ENCODE measurements at places on chromosomes 2 and 18. TPM values are rescaled to one million over a fixed set of nuclear protein-coding genes. Genes with fewer than 3 reads are reported as not detected.

SCTR gene
- not detected for total RNA-seq

TSPYL6 gene
- total RNA-seq = not detected

STAT1 gene
- total RNA-seq = 43.2 TPM

FBXO15 gene
- total RNA-seq = 0.21 TPM

CWC22 gene
- 31.5 TPM for total RNA-seq

CYP26B1 gene
- total RNA-seq = 0.31 TPM

CNGA3 gene
- not detected for total RNA-seq

SP110 gene
- total RNA-seq = 2.3 TPM

GPR45 gene
- 0.23 TPM for total RNA-seq

DNA sequence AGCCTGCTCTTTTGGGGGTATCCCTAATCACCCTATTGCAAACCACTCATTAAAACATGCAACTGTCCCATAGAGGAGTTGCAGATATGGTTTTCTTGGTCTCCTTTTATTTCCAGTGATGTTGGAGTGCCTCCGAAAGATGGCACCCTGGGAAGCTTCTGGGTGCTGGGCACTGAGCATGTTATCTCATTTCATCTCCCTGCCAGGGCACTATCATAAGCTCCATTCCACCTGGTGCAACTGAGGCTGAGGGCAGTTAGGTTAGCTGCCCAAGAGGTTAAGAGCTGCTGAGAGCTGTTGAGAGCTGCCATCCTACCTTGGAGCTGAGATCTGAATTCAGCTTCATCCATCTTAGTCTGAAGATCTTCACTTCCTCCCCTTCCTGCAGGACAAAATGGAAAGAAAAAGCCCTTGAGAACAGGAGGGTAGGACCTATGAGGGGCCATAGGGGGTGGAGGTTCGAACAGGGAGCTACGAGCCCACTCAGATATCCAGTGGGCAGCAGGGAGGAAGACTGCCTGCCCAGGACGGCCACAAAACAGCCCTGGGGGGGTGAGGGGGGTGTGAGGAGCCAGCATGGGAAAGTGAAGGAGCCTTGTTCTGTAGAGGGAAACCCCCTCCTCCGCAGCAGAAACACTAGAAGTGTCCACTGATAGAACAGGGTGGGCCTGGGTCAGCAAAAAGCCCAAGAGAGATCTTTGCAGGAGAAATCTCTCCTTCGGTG, 202.5 kb downstream of the ZFP36L2 start:
- DNase-seq = no peak
- no peaks in the 10 kb centered on the region for H3K36me3 ChIP-seq
- no peak overlapping the region for H3K27ac ChIP-seq
- peaks cover 4% of the 10 kb centered on the region for H3K4me1 ChIP-seq

GRCh38 chr2:15389895-15390294, 171.2 kb downstream of the NBAS start:
- no peaks in the 10 kb centered on the region for H3K4me1 ChIP-seq
- H3K27ac ChIP-seq = no peak overlapping the region
- H3K36me3 ChIP-seq = no peaks in the 10 kb centered on the region
- DNase-seq = no peak

DNA sequence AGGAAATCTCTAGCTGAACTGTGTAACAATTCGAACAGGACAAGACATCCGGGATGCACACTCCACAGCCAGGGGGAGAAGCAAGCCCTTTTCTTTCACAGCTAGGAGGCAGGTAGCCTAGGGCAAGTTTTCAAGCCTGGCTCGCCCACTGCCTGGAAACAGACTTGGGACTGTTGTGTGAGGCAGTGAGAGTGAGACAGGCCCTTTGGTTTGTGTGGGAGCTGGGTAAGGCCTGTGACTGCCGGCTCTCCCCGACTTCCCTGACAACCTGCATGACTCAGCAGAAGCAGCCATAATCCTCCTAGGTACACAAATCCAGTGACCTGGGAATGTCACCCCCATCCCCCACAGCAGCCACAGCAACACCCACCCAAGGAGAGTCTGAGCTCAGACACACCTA, 179.7 kb downstream of the WDPCP start:
- peaks cover 11% of the 10 kb centered on the region for H3K4me1 ChIP-seq
- DNase-seq = no peak
- no peak overlapping the region for H3K27ac ChIP-seq
- no peak overlapping the region for H3K4me3 ChIP-seq
- H3K27me3 ChIP-seq = no peaks in the 10 kb centered on the region

GRCh38 chr2:42072349-42073118, 24.7 kb downstream of the PKDCC start:
- H3K4me3 ChIP-seq = no peak overlapping the region
- no peaks in the 10 kb centered on the region for H3K4me1 ChIP-seq
- peak; percentile 43 for DNase-seq
- no peak overlapping the region for H3K27ac ChIP-seq

DNA sequence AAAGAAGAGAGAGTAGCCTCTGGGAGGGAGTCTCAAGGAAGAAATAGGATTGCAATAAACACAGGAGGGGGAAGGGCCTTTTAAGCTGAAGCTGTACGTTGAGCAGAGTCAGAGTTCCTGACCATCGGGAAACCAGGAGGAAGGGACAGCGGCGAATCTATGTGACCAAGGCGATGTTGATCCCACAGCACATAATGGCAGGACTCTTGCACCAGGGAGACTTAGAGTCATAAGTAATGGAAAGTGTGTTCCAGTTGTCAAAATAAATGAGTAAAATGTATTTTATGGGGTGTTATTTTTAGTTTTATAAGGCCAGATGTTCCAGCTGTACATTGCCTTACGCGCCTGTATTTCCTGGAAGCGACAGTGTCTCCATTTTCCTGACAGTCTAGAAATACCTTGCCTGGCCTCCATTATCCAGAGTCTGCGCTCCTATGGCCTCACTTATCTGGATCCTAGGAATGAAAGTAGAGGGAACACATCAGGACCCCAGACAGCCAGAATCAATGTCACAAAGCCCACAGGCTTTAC, 152.8 kb upstream of the COPS8 start:
- no peak overlapping the region for H3K27ac ChIP-seq
- no peaks in the 10 kb centered on the region for H3K4me1 ChIP-seq
- no peaks in the 10 kb centered on the region for H3K27me3 ChIP-seq
- DNase-seq = no peak
- no peaks in the 10 kb centered on the region for H3K36me3 ChIP-seq
- no peak overlapping the region for H3K4me3 ChIP-seq

DNA sequence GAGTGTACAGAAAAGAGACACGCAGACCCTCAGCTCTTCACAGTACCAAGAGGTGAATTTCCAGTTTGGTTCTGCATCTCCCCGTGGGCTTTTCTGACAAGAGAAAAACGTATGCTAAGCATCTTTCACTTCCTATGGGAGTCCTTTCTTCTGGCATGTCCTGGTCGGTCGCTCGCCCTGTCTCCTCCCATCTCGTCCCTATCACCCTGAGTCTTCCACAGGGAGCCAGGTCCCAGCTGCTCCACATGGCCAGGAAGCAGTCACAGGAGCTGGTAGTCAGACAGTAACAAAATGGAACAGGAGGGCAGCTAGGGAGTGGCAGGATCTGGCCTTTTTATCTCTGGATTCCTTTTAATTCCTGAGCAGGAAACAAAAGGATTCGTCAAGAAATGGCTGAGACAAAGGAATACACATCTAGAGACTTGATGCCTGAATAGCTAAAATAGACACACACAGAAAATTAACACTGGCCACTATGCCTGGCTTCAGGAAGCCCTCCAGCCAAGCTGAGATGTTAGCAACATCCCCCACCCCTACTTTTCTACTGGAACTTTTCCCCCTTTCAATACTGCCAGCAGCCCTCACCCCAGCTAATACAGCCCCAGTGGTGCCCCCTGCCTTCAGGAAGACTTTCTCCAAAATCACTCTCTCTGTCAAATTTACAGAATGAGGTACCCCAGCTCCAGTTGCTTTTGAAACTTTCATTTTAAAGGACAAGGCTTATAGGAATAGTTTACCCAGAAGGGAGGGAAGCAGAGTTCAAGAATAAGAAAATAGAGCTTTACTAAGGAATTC, 136.1 kb downstream of the DNER start:
- H3K27me3 ChIP-seq = no peaks in the 10 kb centered on the region
- no peaks in the 10 kb centered on the region for H3K36me3 ChIP-seq
- H3K27ac ChIP-seq = no peak overlapping the region
- DNase-seq = peak; percentile 55
- no peak overlapping the region for H3K4me3 ChIP-seq

DNA sequence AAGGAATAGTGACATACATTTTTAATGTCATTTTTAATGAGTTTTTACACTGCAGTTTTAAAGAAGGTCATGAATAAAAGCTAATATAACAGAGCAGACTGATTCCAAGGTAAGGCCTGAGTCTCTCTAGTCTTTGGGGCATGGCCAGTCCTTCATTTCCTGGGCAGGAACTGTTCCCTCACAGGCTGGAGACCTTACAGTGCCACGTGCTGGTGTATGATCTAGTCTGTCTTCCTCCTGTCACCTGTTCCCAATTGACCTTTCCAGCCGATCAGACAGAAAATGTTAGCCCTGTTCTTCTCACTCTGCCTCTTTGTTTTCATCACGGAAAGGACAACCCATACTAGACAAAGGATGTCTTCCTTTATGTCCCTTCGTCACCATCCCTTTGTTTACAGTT, 33.6 kb downstream of the ZCCHC2 start:
- no peak overlapping the region for H3K27ac ChIP-seq
- peaks cover 4% of the 10 kb centered on the region for H3K36me3 ChIP-seq
- no peak for DNase-seq
- no peaks in the 10 kb centered on the region for H3K4me1 ChIP-seq
- no peak overlapping the region for H3K4me3 ChIP-seq

DNA sequence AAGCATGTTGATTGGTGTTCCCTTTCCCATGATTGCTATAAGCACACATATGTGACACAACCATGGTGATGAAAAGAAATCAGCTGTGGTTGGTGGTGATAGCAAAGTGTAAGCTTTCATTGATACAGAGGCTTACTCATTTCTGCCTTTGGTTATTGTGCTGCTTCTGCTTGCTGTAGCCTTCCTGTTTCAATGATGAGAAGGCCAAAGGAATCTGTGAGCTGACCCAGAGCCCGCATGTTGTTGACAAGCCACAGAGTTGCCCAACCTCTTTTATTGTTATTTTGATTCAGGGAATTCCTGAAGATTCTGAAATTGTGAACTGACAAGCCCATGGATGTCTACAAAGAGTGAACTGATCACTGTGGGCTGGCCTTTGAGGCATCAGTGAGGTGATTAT, 164.4 kb downstream of the TMEFF2 start:
- peaks cover 18% of the 10 kb centered on the region for H3K4me1 ChIP-seq
- peak; percentile 32 for DNase-seq
- H3K4me3 ChIP-seq = no peak overlapping the region
- no peak overlapping the region for H3K27ac ChIP-seq
- no peaks in the 10 kb centered on the region for H3K27me3 ChIP-seq

GRCh38 chr2:143704451-143705106, 575.4 kb downstream of the ARHGAP15 start:
- no peak overlapping the region for H3K4me3 ChIP-seq
- no peak overlapping the region for H3K27ac ChIP-seq
- H3K36me3 ChIP-seq = no peaks in the 10 kb centered on the region
- no peaks in the 10 kb centered on the region for H3K4me1 ChIP-seq
- no peaks in the 10 kb centered on the region for H3K27me3 ChIP-seq
- DNase-seq = no peak

DNA sequence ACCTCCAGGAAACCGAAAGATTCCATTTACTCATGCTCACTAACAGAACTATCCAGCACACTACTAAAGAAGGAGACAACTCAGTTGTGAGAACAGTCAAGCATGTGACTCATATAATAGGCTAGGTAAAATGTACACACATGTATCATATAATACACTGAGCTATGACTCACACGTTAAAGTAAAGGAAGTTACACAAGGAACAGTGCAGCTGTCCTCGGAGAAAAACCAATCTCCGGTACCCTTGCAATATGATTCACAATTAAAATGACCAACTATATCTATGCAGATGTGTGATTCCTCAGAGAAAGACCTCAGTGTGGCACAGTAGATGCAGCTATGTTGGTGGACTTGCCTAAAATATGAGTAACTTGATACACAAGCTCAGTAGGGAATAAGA, 76.5 kb downstream of the STRN start:
- no peaks in the 10 kb centered on the region for H3K4me1 ChIP-seq
- H3K27ac ChIP-seq = no peak overlapping the region
- no peaks in the 10 kb centered on the region for H3K36me3 ChIP-seq
- no peaks in the 10 kb centered on the region for H3K27me3 ChIP-seq
- no peak overlapping the region for H3K4me3 ChIP-seq
- DNase-seq = no peak

GRCh38 chr18:54020966-54021365, 203.5 kb downstream of the MBD2 start:
- no peaks in the 10 kb centered on the region for H3K4me1 ChIP-seq
- DNase-seq = no peak
- H3K36me3 ChIP-seq = no peaks in the 10 kb centered on the region
- H3K4me3 ChIP-seq = no peak overlapping the region
- H3K27me3 ChIP-seq = no peaks in the 10 kb centered on the region

GRCh38 chr2:49940626-49941025, 786.3 kb upstream of the FSHR start:
- no peak for DNase-seq
- H3K27me3 ChIP-seq = peaks cover 82% of the 10 kb centered on the region
- H3K4me3 ChIP-seq = no peak overlapping the region
- no peaks in the 10 kb centered on the region for H3K36me3 ChIP-seq
- peaks cover 10% of the 10 kb centered on the region for H3K4me1 ChIP-seq

DNA sequence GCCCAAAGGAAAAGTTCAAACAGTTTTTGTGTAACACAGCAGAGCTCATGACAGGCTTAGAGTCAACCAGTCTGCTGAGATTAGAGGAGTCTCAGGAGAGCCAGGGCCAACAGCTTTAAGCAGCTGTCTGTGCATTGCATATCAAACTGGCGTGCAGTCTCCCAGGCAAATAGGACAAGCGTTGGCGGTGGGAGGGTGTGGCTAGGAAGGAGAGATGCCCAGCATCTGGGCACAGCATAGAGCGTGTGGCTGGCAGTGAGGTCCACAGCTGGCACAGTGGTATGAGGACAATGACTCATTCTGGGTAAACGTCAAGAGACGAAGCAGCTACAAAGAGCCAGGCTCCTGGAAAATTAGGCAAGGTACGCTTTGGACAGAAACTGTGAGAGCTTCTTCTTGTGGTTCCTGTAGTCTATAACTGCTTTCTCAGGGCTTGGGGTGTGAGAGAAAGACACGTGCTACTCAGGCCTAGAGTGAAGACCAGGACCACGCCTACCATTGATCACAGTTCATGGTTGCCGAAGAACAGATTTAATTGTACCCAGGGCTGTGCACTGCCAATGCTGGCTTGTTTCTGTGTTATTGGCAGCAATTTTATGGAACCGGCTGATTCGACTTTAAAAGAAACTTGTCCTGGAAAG, 14.8 kb downstream of the ZAP70 start:
- no peaks in the 10 kb centered on the region for H3K36me3 ChIP-seq
- H3K27ac ChIP-seq = no peak overlapping the region
- no peaks in the 10 kb centered on the region for H3K27me3 ChIP-seq
- no peak overlapping the region for H3K4me3 ChIP-seq
- no peak for DNase-seq

GRCh38 chr2:4992226-4992625, 700.0 kb upstream of the SOX11 start:
- H3K36me3 ChIP-seq = no peaks in the 10 kb centered on the region
- no peak overlapping the region for H3K27ac ChIP-seq
- DNase-seq = peak; percentile 3

- H3K27ac ChIP-seq = no peak overlapping the region
- DNase-seq = peak; percentile 58
- no peak overlapping the region for H3K4me3 ChIP-seq
These were observed 79.2 kb downstream of the BIN1 start for GRCh38 chr2:127027715-127028114.
